ENCODE measurements at places on chromosomes 13 and 19. TPM values are rescaled to one million over a fixed set of nuclear protein-coding genes. Genes with fewer than 3 reads are reported as not detected.

The HIPK4 gene
- not detected for total RNA-seq

DNA sequence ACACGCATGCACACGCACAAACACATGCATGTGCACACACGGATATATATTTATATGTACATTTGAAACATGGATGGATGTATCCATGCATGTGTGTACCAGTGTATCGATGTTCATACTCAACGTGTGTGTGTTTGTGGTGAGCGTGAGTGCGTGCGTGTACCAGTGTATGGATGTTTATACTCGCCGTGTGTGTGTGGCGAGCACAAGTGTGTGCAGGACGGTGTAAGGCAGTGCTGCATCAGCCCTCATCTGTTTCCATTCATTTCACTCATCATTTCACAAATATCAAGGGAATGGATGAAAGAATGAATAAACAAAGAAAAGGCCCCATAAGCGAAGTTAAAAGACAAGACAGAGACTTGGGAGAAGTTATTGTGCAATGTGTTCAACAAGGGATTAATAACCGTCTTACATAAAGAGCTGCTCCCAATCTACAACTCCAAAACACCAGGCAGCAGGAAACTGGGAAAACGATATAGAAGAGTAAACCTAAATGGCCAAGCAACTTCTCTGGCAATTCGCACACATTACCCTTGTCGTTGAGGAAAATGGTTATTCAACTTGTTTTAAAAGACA, 21.7 kb upstream of the MIER2 start:
- no peak for ATAC-seq
- H3K4me3 ChIP-seq = no peak overlapping the region
- H3K36me3 ChIP-seq = no peaks in the 10 kb centered on the region
- peaks cover 29% of the 10 kb centered on the region for H3K27me3 ChIP-seq

The B3GNT8 gene
- 0.71 TPM for total RNA-seq

- H3K4me3 ChIP-seq = no peak overlapping the region
- peaks cover 7% of the 10 kb centered on the region for H3K4me1 ChIP-seq
- no peak for ATAC-seq
- no peaks in the 10 kb centered on the region for H3K36me3 ChIP-seq
- no peak overlapping the region for H3K27ac ChIP-seq
Observed at GRCh38 chr13:101512650-101513049, 60.2 kb downstream of the ITGBL1 start.

The PSG1 gene
- 0.45 TPM for total RNA-seq
